Activated effector memory CD4-positive, alpha-beta T cell treated with anti-CD3 and anti-CD28 coated beads, Interleukin-2, amount 50 U/mL, for 16 hours (primary cell): ENCODE measurements at places on chromosomes 6 and 20.

- no peak for DNase-seq
These were observed 19.8 kb downstream of the GCM1 start for GRCh38 chr6:53128842-53129241.

- peak; percentile 54 for DNase-seq
These were observed 38.2 kb downstream of the PYGB start for GRCh38 chr20:25285856-25286798.

GRCh38 chr6:44976677-44977641 is 351.2 kb upstream of the RUNX2 start:
- DNase-seq, result no peak

GRCh38 chr20:63752411-63753101 is 13.0 kb downstream of the SLC2A4RG start:
- no peak for DNase-seq

DNA sequence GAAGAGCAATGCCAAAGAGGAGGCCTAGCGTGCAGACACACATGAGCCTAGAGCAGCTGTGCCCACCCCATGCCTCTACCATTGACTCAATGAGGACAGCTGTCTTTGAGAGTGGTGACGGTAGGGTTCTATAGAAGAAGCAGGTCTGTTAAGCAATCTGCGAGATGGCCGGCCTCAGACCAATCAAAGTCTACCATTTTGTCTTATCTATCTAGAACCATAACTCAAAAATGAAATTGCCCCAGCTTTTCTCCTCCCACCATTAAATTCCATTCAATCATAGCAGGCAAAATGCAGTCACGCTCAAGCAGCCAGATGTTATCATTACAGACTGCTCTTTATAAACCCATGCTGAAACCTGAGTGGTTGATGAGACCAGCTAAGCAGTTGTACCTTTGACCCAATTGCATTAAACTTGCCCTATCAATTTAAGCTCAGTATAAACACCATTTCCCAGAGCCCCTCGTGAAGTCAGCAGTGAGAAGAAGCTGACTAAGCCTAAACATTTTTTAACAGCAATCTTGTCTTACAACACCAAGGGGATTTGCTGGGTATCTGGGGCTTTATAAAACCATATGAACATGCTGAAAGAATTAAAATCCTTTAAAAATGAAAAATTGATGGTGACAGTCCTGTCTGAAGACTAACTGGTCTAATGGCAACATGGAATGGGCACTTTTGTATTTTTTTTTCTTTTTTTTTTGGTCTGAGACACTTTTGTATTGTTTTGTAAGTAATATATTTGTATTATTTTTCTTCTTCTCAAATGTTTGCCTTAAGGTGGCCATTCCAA is 57.5 kb downstream of the FOXC1 start:
- DNase-seq, result no peak

- peak; percentile 86 for DNase-seq
These were observed at the start of gene PPT2 for GRCh38 chr6:32153564-32154513. Gene PPT2 (plus strand): TSS chr6:32154141. CDS start chr6:32154595, 454 bp downstream.

DNA sequence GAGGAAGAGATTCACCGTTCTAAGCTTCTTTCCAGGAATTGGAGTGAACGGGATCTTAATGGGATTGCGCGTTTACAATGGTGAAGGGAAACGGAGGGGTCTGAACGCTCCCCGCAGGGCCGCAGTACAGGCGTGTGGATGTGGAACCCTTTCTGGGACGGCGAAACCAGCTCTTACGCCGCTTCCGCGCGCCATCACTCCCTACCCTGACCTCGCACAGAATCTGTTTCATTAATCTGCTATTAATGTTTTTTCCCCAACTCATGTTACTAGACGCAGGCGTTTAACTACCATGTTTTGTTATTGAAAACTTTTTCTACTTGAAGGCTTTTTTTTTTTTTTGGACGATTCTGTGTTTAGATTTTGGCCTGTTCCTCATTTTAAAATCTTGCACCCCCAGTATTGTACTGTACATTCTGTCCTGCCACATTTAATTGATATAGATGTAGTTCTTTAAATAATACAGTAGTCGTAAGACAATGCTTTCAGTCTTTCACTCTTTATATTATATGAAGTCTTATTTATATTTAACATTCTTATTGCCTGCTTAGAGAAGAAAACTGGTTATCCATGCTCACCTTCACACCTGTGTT is 696 bp upstream of the SUPT3H start:
- DNase-seq, result peak; percentile 75

GRCh38 chr6:321158-321438 is 28.8 kb downstream of the DUSP22 start:
- DNase-seq, result no peak

- no peak for DNase-seq
These were observed 47.2 kb downstream of the LAMA4 start for GRCh38 chr6:112207131-112207530.

- no peak for DNase-seq
These were observed 144.9 kb downstream of the AIG1 start for GRCh38 chr6:143205585-143205984.

DNA sequence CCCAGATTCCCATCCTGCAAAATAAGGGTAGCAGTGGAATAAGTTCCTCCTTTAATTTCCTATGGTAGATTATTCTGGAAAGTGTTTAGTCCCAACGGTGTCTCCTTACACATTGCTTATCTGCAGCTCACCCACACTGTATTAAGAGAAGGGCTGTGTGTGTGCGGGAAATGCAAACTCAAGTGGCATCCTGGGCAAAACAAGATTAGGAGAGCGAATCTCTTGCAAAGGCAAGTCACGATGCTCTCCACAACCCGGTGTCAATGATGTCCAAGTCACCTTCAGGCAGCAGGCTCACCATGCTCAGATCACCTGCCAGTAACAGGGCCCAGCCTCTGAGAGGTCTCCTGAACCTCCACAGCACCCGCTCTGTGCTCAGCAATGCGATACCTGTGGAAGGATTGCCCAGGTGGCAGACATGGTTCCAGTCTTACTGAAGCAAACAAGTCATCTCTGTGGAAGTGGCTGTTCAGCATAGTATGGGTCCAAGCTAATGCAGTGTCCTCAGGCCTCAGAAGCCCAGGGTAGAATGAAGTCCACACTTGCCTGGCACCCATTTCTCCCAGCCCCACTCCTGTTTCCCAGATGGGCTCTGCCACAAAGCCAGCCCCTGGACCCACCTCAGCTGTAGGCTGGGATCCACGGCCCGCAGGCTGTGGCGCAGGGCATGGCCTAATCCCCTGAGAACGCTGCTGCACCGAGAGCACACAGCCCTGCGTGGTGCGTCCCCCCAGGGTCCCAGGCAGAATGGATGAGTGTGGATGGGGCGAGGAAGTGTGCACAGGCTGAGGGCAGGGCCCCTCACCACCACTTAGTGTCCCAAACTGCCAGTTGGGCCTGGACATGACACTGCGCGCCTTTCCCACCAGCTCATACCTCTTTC is 101.2 kb downstream of the PXDC1 start:
- DNase-seq, result no peak

GRCh38 chr6:126156973-126157372 is 170.6 kb downstream of the TRMT11 start:
- no peak for DNase-seq

- peak; percentile 67 for DNase-seq
These were observed 3.3 kb downstream of the MAPRE1 start for GRCh38 chr20:32823078-32823477.

DNA sequence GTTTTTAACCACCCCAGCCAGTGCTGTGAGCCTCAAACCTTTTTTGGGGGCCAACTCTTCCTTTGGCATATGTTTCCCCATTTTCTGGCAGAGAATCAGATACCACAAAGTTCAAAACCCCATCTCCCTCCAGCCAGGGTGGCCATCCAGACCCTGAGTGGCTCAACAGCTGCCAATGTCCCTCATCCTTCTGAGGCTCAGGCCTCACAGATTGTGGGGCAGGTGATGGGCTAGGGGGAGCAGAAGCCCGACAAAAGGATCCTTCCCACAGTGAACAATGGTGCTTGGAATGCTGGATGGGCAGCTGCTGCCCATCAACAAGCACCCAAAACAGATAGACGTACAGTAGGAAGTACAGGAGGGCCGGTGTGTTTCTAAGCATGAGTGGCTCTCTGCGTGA is 42.6 kb upstream of the IL17A start:
- DNase-seq, result no peak

DNA sequence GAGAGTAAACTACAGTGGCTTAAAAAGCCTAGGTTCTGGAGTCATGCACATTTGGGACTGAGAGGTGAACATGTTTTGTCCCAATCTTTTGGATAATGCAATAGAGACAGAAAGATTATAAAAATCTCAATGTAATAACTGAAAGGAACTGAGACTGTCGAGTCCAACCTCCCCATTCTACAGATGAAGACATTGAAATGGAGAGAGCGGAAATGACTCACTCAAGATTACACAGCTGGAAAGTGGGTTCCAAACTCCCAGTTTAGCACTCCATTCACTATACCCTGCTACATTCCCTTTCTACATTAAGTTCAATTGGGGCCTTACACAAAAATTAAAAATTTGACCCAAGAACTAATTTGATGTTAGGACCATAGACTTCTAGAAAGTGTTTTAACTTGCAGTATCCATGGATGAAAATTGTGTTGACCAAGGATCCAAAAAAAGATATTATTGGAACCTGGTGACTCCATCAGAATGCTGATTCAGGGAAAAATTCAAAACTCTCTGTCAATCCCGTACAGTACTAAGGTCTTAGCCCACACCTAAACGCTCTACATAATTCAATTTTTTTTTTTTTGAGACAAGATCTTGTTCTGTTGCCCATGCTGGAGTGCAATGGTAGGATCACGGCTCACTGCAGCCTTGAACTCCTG is 1.5 kb upstream of the ILRUN start:
- DNase-seq, result no peak

DNA sequence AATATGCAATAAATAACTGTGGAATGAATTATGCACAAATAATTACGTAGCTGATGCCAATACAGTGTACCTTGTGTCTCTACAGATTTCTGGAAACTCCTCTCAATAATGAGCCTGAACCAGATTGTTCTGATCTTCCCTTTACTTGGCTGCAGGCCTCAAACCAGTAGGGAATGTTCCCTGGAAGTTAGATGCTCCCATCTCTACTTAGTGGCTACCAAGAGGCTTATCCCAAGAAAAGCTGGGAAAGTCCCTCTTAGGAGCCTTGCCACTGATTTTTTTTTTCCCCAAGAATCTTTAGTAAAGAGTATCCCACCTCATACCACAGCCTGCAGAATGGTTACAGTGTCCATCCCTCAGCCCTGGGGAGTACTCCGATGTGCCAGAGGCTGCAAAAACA is 702.1 kb downstream of the RFPL4B start:
- DNase-seq, result no peak

DNA sequence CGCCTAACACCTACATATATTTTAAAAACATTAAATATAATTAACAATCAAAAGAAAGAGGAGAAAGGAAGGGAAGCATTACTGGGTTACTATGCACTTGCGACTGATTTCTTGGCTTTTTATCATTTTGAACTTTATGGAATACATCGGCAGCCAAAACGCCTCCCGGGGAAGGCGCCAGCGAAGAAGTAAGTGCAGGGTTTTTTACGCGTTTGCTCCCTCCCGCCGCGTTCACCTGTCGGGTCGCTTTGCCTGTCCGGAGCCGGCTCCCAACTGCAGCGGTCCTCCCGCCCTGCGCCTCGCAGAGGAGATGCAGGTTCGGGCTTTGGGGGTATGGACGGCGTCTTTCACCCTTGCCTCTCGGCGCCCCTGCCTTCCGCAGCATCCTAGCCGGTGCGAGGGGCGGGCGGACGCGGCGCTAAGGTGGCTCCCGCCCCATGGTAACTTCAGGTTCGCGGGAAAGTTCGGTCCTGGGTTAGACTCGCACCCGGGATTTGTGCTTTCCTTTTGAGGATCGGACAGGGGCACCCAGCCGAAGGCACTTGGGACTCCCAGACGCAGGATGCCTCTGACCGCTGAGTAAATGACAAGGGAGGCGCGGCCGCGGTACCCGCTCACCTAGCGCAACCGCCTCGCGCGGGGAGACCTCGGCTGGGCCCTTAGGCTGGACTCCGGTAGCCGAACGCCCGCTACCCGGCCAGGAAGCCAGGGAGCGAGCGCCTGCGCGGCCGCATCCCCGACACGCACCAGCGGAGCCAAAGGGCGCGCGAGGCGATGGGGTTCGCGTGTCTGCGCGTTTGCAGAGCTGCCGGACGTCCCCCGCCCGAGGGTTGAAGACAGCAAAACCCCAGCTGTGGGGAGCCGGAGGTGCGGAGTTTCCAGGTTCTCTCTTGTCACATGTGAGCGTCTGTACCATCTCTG is 891 bp downstream of the RSPO3 start:
- peak; percentile 62 for DNase-seq

- no peak for DNase-seq
These were observed 678.1 kb downstream of the KIF16B start for GRCh38 chr20:15895126-15895525.

GRCh38 chr6:36916126-36916525 is 30.4 kb downstream of the C6orf89 start:
- DNase-seq, result no peak

GRCh38 chr6:71737953-71738352 is 148.4 kb upstream of the RIMS1 start:
- DNase-seq, result no peak

DNA sequence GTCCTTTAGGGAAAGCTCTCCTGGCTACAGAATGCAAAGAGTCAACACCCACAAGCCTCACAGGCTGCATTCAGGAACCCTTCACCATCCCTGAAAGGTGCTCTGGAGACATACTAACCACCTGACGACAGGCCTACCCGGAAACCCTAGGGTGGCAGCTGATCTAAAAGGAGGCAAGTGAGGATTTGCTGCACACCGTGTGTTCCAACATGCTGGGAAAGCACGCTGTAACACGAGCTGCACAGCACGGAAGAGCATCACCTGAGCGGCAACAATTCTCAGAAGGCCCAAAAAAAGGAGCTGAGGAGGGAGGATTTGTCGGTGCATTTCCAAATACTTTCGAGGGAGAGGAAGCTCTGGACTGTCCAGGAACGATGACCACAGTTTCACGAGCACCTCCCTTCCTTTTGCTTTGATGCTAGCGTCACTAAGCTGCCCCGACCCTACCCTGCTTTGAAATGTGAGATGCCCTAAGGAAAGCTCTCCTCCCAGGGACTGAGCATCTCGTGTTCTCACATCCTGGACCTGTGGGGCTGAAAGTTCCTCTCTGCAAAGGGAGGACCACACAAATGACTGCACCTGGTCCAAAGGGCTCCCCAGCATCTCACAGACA is 87.0 kb downstream of the PPP1R3G start:
- no peak for DNase-seq

- DNase-seq, result no peak
These were observed 375.2 kb downstream of the CD109 start for GRCh38 chr6:74071214-74071613.
